HT1080 (cell line): ENCODE measurements at places on chromosomes 16 and 17. TPM values are rescaled to one million over a fixed set of nuclear protein-coding genes. Genes with fewer than 3 reads are reported as not detected.

The KRTAP4-4 gene
- not detected in 2 replicates for total RNA-seq

The MPO gene
- not detected in 2 replicates for total RNA-seq

The TEKT3 gene
- not detected in 2 replicates for total RNA-seq

The MC1R gene
- 2.5 and 3.5 TPM in 2 replicates for total RNA-seq

The PITPNM3 gene
- total RNA-seq: 0.32 and 0.33 TPM in 2 replicates

The CXCL16 gene
- 0.40 and 1.0 TPM in 2 replicates for total RNA-seq

The HOXB9 gene
- total RNA-seq: 25.1 and 31.4 TPM in 2 replicates

The CCL5 gene
- not detected in 2 replicates for total RNA-seq

The MYL11 gene
- total RNA-seq: not detected in 2 replicates

The ABCC12 gene
- not detected in 2 replicates for total RNA-seq

The JPT2 gene
- total RNA-seq: 87.1 and 111 TPM in 2 replicates

The OR2C1 gene
- total RNA-seq: not detected in 2 replicates

The SOX15 gene
- total RNA-seq: 0.31 and 1.8 TPM in 2 replicates

The BCAR1 gene
- total RNA-seq: 81.0 and 92.8 TPM in 2 replicates

The MT4 gene
- not detected in 2 replicates for total RNA-seq

The TOM1L1 gene
- total RNA-seq: 9.2 and 10.5 TPM in 2 replicates

The CIBAR2 gene
- total RNA-seq: not detected in 2 replicates

DNA sequence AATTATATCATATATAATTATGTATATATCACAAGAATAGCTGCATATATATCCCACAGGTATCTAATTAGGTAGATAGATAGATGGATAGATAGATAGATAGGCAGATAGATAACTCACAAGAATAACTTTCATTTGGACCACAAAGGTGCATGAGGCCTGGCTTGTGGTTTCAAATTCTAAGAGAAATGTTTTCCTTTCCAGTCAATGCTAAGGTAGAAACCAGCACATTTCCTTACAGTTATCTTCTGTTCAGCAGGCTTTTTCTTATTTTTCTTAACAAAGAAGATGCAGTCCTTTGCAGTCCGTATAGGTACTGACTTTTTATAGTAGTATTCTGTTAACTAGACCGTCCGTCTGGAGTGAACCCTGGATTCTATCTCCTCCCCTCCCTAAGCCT is 152.9 kb upstream of the ANKFN1 start:
- DNase-seq: no peak

DNA sequence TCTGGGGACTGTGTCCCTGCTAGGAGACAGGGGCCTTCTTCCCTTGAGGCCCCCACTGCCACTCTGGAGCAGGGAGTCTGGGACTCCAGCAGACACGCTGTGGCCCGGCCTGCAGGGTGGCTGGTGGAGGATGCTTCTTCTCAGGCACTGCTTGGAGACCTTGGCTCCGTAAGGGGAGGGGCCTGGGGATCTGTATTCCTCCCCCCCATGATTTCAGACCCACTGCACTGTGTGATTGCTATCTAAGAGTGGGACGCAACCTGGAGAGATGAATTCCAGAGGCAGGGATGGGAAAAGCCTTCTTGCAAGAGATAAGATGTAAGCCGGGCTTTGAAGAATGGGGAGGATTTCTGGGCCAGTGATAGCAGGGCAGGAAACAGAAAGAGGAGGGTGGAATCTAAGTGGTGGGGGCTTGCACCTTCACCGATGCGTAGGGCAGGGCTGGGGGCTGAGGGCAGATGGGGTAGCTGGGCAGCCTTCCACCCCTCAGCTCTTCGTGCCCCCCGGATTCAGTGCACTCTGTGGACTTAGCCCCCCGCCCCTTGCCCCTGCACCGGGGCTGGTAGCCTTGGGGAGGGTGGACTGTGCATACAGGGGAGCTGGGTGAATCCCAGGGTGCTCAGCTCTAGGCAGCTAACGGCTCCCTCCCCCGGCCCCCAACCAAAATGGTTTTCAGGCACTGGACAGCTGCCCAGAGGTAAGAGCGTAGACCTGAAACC is 5.2 kb upstream of the GSE1 start:
- no peak for DNase-seq

- DNase-seq: peak; percentile 13
These were observed 95.7 kb downstream of the HS3ST3B1 start for GRCh38 chr17:14396547-14396946.

- peak; percentile 31 for DNase-seq
These were observed 170.3 kb downstream of the CHD9 start for GRCh38 chr16:53224951-53225533.

DNA sequence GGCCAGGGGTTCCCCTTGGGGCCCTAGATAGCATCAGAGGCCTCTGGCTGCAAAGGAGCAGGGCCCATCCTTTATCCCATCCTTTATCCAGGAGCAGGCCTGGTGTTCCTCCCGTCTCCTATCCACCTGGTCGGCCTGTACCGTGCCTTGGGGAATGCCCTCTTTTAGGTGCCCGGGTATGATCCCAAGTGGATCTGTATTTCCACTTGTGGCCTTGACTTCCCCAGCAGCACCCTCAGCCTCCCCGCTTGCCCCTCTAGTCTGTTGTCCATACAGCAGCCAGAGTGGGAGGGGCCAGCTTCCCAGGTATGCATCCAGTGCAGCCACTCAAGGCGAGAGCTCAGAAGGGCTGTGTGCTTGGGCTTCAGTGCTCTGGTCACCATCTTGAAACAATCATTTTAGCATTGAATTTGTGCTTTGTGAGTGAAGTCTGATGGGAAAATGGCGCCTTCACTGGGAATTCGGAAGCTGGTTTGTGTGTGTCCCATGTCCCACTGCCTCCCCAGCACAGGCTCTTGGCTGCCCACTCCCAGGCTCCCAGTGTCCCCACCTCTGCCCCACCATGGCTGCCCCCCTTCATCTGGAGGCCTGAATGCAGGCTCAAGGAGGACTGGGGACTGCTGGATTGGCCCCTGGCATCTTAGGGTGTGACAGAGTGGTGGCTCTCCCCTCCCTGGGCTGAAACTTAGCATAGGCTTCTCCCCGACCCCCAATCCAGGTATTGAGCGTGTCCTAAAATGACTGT is 3.3 kb upstream of the RNF112 start:
- no peak for DNase-seq

- no peak for DNase-seq
These were observed 25.6 kb upstream of the MAP2K6 start for GRCh38 chr17:69388822-69389442.

- DNase-seq: peak; percentile 24
These were observed 932 bp downstream of the ZNF267 start for GRCh38 chr16:31874366-31875111.

DNA sequence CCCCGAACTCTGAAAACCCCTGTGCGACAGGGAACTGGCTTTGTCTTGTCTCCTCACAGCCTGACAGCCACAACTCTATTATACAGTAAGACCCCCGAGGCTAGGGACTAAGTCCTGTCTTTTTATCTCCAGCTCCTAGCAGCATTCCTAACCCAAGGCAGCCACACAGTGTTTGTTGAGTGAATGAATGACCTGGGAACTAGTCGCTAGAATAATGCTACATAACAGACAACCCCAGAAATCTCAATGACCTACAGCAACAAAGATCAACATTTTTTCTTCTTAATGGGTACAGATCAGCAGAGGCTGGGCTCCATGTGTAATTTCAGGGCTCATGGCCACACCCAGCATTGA is 71.4 kb upstream of the TNRC6C start:
- DNase-seq: no peak

DNA sequence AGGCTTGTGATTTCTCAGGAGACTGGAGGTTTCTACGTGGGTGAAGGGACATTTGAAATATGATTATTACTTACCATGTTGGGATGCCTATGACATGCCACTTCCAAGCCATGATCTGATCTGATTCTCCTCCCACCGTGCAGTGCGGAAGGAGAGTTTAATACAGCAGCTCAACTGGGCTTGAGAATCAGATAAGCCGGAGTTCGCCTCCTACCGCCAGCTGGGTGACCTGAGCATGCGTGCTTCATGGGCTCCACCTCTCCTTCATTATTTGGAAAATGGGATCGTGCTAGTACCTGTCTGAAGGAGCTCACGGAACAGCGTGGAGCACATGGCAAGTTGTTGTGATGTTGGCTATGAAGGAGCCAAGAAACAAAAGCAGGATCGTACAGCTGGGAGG is 12.4 kb upstream of the TIMP2 start:
- no peak for DNase-seq

- no peak for DNase-seq
These were observed 97.2 kb downstream of the NOG start for GRCh38 chr17:56690441-56691291.

- no peak for DNase-seq
These were observed 60.0 kb downstream of the USP22 start for GRCh38 chr17:20982589-20983358.

GRCh38 chr16:10616756-10617640 is 36.6 kb upstream of the EMP2 start:
- peak; percentile 32 for DNase-seq

GRCh38 chr17:45307290-45308015 is 9.4 kb downstream of the MAP3K14 start:
- peak; percentile 80 for DNase-seq

DNA sequence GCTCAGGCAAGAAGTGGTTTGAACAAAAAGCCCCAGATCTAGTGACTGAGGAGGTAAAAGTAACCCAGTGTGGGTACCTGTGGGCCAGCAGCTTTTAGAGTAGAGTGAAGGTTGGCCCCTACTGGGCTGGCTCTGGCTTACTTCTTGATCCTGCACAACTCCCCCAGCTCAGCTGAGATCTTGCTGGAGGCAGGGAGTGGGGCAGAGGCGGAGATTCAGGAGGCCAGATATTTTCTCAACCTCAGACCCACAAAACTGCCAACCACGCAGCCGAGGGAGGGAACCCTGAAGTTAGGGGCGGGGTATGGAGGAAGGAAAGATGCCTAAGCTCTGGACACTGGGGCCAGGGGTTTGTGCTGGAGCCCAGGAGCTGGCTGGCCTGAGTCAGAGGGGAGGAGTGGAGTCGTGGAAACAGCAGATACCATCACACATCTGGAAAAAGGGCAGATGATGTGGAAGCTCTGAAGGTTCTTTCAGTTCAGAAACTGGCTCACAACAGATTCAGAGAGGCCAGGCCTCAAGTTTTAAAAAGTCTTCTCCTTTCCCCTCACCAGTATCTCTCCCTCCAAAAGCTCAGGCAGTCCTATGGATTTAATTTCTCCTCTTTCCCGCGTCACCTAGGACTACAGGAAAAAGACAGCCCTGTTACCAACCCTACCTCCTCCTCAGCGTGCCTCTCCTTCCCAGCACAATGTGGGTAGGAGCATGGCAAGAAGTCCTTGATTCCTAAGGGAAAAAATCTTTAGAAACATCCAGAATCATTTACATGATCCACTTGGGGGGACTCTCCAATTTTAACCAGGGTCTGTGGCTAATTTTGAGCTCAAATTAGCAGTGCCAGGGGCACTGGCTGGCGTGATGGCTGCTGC is 48.1 kb downstream of the MYO18A start:
- DNase-seq: peak; percentile 75

DNA sequence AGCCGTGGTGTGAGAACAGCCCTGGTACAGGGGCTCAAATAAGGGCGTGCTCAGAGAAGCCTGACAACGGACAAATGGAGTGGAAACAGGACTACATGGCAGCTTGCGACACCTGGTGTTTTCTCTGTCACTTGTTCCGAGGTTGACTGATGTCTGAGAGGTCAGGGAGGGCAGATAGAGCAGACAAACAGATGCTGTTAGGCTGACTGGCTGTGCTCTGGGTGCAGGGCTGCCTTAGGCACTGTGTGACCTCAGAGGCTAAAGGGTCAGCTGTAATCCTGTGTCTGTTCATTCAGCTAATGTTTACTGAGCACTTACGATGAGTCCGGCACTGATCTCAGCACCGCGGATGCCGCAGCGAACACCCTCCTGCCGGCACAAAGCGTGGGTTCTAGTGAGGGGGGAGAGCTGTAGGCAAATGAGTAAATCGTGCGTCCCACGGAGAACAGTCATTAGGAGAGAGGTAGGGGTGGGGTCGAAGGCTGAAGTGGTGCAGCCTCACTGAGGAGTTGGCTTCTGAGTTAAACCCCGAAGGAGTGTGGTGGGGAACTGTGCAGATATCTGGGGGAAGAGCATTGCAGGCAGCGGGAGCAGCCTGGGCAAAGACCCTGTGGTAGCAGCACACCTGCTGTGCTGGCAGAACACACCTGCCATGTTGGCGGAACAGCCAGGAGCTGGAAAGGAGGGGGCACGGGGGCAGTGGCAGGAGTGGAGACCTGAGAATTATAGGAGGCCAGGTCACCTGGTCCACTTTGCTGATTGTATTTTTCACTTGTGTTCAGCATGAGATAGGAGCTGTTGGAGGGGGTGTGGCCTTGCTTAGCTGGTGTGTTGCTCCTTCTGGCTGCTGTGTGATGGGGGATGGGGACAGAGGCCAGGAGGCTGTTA is 35.0 kb downstream of the GPT2 start:
- no peak for DNase-seq

DNA sequence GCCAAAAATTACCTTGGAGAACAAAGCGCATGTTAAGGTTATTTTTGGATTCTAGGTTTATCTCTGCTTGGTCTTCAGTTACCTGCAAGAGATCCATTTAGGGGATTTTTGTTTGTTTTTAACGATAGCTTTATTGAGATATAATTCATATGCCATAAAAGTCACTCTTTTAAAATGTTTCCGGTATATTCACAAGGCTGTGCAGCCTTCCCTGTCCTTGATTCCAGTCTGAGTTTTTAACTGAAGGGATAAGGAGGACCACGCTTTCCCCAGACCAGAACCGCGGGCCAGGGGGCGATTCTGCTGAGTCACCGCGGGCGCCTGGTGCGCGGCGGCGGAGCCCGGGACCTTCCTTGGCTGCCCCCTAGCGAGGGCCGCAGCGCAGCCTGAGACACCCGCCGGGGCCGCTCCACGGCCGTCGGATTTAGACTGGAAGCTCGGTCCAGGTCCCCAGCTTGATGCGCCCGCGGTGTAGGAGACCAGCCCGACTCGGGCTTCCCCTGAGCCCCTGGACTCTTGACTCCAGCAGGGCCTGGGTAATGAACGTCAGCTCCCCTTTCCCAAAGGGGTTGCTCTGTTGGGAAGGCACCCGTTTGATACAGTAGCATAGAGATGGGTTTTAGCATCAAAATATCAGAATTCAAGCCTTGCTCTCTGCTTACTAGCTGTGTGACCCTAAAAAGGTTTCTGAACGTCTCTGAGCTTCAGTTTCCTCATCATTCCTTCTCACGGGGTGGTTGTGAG is 50.0 kb upstream of the STH start:
- peak; percentile 55 for DNase-seq

- no peak for DNase-seq
These were observed 56.7 kb upstream of the MED9 start for GRCh38 chr17:17420082-17420481.

DNA sequence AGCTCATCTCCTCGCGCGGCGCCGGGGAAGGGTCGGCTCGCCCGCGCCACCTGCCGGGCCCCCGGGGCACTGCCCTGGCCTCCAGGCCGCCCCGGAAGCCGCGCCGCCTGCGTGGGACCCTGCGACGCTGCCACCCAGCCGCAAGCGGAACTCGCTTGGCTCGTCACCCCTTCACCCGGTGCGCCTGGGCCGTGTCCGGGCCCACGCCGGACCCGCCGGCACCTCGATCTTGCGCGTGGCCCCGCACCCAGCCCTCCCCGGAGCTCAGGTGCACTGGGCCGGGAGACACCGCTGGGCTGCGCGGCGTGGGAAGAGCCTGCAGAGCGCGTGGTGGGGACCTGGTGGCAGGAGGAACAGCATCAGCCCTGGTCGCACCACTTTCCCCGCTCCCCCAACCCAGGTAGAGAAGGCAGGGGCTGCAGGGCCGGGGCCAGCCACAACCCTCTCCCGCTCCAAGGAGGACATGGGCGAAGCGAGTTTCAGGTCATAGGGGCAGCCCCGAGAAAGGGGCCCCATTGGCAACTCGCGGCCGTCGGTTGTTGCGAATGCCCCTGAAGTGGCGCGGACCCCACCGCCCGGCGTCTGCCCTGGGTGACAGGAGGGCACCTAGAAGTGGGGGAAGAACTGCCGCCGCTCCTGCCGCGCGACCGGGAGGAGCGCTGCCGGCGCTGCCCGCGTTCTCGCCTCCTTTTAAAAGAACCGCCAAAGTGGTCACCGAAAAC is 363 bp upstream of the MIF4GD start:
- DNase-seq: peak; percentile 66
